HFFc6 (cell line): ENCODE measurements at places on chromosomes 5 and 9. TPM values are rescaled to one million over a fixed set of nuclear protein-coding genes. Genes with fewer than 3 reads are reported as not detected.

GRCh38 chr9:115593587-115594091 is 475.7 kb upstream of the TNC start:
- peak; percentile 50 for DNase-seq

DNA sequence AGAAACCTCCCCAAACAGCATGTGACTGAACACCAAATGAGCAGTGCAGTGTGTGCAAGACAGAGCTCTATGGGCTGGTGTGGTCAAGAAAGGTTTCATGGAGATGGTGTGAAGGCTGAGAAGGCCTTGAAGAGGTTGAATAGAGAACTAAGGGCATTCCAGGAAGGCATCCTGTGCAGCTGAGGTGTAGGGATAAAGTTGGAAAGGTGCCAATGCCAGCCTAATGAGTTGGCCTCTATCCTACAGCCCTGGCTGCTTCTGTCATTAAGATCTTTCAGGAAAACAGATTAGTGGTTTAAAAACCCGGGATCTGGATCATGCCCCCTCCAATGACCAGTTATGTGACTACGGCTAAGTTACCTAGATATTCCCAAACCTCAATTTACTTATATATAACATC is 4.0 kb downstream of the HDAC3 start:
- DNase-seq, result no peak

GRCh38 chr5:121693864-121694263 is 157.8 kb upstream of the FTMT start:
- DNase-seq, result no peak

GRCh38 chr9:84598921-84599636 is 70.5 kb upstream of the NTRK2 start:
- DNase-seq, result no peak

DNA sequence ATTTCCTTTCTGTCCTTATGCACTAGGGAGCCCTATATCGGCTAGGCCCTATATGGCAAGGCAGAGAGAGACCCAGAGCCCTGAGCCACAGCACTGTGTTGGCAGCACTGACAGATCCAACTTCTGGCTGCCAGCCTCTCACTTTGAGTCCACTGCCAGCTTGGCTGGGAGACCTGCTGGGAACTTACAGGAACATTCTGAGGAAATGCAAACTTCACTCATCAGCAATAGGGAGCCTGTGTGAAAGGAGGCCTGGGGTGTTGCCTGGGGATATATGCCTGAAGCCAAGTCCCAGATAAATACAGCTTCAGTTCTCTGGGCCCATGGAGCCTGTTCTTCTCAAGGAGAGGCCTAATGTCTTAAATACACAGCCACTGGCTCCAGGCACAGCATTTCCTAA is 78.0 kb downstream of the ADRB2 start:
- DNase-seq, result no peak

GRCh38 chr9:136079211-136079915 is 15.7 kb downstream of the NACC2 start:
- no peak for DNase-seq

- peak; percentile 11 for DNase-seq
Measured at GRCh38 chr5:60668686-60669304, 31.2 kb downstream of the DEPDC1B start.

The SLC6A19 gene
- not detected in 3 replicates for total RNA-seq

The TLN1 gene
- total RNA-seq, result 468 to 541 TPM (median 472 TPM) in 3 replicates
